ENCODE measurements at places on chromosomes 4 and X.
A peak's percentile ranks its signal among the peaks of the same experiment; 100 is the strongest.

DNA sequence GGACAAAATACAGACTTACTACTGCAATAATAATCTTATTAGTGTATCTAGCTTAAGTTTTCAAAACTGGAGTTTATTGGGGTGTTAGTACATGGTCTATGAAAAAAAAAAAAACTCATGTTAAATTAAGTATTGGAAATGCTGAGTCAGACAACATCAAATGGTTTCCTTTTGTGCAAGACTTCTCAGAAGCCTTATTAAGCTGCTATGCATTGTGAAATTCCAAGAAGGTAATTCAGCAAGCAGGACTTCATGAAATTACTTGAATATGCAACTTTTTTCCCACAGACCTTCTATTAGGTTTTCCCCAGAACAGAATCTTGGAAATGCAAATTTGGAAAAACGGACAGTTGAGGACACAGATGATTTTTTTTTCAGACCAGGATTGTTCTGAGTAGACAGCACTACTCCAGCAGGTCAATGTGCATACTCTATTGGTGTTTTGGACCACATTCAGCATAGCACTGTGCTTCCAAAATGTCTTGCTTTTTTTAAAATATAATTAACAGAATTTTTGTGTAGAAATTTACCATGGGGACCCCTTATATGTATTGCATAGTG, 568.8 kb upstream of the TENM3 start:
- no peak for DNase-seq

DNA sequence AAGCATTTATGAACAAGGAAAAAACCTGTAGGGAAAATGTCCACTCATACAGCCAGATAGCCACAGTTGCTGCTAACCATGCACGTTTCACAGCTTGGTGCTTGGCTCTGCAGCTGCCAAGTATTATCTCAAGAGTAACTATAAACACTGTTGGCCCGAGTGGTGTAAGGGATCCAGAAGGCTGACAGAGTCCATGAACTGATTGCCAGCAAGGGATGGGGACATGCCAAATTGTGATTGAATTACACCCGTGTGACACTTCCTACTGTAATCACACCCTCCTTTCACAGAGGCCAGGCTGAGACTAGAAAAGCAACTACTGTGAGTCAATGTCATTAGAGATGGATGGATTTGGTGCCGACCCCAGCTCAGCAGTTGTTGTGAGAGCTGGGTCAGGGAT, 223.9 kb upstream of the ANKRD50 start:
- no peak for DNase-seq

- no peak for DNase-seq
These were observed 161.4 kb upstream of the FAM9B start for GRCh38 chrX:9195199-9195880.

DNA sequence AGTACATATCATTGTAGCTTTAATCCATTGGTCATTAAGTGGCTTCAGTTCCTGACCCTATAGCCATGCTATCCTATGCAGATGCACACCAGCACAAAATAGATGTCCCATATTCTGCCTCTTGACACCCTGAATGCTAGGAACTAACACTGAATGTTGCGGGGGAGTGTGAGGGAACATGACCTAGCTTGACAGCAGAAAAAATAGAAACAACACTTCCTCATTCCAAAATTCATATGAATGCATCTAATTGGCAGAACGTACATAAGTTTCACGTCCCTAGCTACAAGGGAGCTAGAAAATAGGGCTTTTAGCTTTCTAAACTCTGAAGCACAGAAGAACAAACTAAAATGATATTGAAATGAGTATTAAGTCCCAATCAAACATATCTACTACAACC, 14.4 kb upstream of the DCAF8L1 start:
- no peak for DNase-seq

DNA sequence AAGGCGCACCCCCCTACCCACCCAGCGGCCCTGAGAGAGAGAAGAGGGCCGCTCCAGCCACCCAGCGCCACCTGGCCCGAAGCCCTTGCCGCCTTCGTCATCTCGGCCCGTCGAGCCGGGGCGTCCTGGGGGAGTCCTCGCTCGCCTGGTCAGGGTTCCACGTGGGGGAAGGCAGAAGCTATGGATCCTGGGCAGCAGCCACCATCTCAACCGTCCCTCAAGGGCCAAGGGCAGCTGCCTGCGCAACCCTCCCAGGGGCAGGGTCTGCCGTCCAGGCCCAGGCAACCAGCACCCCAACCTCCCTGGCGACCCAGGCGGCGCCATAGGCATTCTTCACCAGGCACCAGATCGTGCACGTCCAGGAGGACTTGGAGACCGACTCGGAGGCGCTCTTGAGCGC, 51.5 kb upstream of the IL13RA2 start:
- no peak for DNase-seq

- DNase-seq: no peak
These were observed 33.5 kb downstream of the TMEM164 start for GRCh38 chrX:110036162-110037033.

GRCh38 chr4:139044291-139044690, 28.7 kb downstream of the NOCT start:
- no peak for DNase-seq

- DNase-seq: peak; percentile 34
These were observed 71.8 kb upstream of the NR3C2 start for GRCh38 chr4:148514041-148514440.

- DNase-seq: no peak
These were observed 327.0 kb upstream of the CTSO start for GRCh38 chr4:156280686-156281085.

- peak; percentile 54 for DNase-seq
These were observed 200.3 kb downstream of the PDGFC start for GRCh38 chr4:156771171-156771837.

- DNase-seq: no peak
These were observed 76.9 kb downstream of the CAMK2D start for GRCh38 chr4:113684534-113685091.

DNA sequence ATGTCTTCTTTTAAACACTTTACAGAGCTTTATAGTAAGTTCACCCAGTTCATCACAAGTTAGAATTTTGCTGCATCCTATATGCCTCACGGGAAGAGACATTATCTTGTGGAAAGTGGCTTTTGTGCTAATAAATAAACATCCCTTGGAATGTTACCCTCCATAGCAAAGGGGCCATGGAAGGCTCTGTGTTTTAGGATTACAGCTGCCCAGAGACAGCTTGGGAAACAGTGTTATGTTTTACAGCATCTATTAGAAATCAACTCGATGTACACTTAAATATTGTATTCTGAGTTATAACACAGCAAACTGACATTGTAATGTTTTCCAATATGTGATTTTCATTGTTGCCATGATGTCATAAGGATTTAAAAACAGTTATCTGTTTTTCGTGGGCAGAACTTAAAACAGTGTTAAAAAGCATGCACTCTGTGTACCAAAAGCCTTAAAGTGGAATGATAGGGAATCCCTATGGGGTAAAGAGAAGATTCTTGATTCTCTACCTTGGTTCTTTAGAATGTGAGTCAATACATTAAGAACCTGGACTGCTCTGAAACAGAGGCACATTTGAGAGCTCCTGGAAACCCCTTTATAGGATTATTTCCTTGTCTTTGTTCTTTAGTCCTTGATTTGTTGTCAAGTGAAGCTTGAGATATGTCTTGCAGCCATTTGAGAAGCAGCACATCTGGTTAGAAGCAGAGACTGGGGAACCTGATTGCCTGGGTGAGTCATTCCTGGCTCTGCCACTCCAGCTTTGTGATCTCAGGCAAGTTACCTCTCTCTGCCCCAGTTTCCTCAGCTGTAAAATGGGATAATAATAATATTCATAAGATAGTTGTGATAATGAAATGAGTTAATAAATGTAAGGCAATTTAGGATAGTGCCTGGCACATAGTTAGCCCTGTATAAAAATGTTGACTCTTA, 41.6 kb downstream of the ARHGAP10 start:
- no peak for DNase-seq

GRCh38 chr4:25146076-25146475, 14.2 kb downstream of the SEPSECS start:
- DNase-seq: no peak

DNA sequence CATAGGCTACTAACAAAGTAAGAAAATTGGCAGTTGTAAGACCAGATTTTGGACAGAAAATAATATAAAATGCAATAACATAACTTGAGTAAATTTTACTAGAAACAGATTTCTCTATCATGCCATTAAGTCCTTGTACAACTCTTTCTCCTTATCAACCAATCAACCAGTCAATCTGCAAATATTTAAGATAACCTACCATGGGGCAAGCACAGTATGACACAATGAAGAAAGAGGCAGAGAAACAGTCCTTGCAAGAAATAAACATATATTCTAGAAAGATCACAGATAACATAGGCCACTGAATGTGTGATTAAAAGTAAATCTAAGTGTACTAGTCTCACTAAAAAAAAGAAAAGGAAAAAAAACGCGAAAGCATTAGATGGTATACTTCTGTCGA, 194.8 kb downstream of the PPP3CA start:
- DNase-seq: no peak

GRCh38 chr4:8088966-8089491, 69.6 kb downstream of the ABLIM2 start:
- DNase-seq: no peak

DNA sequence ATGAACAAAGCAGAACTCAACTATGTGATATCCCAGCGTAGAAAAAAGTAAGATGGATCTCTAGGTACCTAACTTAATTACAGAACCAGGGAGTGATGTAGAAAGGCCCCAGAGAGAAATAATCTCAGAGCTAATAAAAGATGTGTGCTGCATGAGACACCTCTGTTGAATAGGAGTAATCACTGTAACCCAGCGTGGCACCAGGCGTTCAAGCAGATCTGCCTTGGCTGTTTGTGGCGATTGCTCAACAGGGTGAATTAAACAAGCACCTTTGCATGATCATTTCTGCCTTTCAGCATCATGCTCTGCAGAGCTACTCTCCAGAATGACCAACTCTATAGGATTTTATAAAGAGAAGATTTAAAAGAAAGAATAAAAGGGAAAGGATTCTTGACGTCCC, 81.7 kb upstream of the KCNIP4 start:
- no peak for DNase-seq

DNA sequence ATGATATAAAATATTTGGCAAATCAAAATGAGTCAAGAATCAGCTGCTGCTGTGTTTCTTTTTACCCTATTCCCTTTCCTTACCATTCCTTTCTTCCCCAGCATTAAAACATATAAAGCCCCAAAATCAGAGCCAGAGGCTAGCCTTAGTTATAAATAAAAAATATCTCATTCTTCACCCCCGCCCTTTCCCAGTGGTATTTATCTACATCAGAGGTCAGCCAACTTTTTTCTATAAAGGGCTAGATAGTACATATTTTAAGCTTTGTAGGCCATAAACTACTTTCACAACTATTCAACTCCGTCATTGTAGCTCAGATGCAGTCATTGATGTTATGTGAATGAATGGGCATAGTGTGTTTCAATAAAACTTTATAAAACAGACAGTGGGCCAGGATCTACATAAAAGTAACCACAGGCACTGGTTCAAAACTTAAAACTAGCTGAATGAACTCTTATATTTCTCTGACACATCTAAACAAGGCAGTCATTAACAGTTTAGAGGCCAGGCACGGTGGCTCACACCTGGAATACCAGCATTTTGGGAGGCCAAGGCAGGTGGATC, 30.5 kb upstream of the TCEANC start:
- no peak for DNase-seq

DNA sequence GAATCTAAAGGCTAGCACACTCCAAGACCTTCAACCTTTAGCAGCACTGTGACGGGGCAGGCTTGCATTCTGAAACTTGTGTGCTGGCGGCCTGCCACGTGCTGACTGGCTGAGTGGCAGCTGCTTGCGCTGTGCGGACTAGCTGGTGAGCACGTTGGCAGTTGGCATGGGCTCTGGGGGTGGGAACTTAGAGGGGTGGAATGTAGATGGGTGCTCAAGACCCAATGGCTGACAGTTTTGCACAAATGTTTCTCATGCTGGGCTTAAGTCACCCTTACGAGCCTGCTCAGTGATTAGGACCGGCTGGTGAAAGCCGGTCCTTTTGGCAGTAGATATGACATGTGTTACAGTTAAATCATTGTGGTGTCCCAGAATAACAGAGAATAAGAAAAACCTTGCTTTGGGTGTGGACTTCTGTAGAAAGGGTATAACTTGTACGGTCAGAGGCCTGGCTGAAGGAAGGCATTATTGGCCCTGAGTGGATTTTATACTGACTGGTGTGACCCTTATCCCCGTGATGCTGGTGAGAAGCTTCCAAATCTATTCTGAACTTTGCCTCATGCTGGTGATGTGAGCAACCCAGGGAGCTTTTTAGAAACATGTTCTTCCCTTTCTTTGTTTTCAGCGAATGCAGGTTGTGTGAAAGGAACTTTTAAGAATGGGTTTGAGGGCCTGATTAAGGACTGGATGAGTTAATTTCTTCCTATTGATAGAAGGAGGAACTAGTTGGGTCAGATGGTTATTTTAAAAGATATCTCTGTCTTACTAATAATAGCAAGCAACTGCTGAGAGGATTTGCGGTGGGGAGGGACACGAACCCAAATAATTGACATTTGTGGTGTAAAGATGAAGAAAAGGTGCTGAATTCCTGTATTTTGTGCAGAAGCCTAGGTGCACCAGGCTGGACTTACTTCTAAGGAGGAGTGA, 107.4 kb upstream of the SLC4A4 start:
- no peak for DNase-seq

GRCh38 chrX:19883878-19884277, 3.5 kb downstream of the SH3KBP1 start:
- no peak for DNase-seq

GRCh38 chr4:52853351-52853750, 8.8 kb upstream of the RASL11B start:
- DNase-seq: no peak

GRCh38 chrX:87805829-87806490, 288.4 kb downstream of the KLHL4 start:
- no peak for DNase-seq

GRCh38 chrX:109990582-109991276, 12.2 kb upstream of the TMEM164 start:
- DNase-seq: no peak

DNA sequence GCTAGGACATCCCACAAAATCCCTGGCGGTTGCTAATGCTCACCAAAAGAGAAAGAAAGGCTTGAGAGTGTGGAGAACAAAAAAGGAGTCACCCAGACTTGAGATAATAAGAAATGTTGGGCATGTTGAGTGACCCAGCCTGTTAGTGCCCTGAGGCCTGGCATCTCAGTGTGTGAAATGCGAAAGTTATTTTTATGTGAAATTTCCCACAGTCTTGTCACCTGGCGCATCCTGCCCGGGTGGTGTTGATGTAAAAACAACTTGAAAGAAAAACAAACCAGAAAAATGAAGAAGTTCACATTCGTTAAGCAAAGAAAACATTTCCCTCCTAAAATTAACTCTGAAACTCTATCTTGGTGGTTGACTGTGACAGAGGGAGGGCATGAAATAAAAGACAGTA, 495.2 kb downstream of the MID1IP1 start:
- DNase-seq: no peak

All from glomerular endothelial cell (primary cell).